Stomach (tissue), 19 donors: ENCODE measurements at places on chromosomes 6 and 20. TPM values are rescaled to one million over a fixed set of nuclear protein-coding genes. Genes with fewer than 3 reads are reported as not detected.

Gene GNAS-AS1
- total RNA-seq = not detected

GRCh38 chr6:25700761-25701160 lies 48.7 kb downstream of the SCGN start:
- DNase-seq = no peak

- DNase-seq = peak; percentile 75
Measured at GRCh38 chr6:165439928-165440554, 130.6 kb upstream of the C6orf118 start.

- DNase-seq = no peak
Measured at GRCh38 chr20:6355754-6356451, 233.1 kb upstream of the FERMT1 start.
